ENCODE measurements at places on chromosomes 12 and 14.
A peak's percentile ranks its signal among the peaks of the same experiment; 100 is the strongest.

GRCh38 chr14:97411938-97412612 lies 614.9 kb downstream of the VRK1 start:
- DNase-seq, result peak; percentile 63

- no peak for DNase-seq
Observed at GRCh38 chr12:24649634-24650033, 299.3 kb downstream of the BCAT1 start.

DNA sequence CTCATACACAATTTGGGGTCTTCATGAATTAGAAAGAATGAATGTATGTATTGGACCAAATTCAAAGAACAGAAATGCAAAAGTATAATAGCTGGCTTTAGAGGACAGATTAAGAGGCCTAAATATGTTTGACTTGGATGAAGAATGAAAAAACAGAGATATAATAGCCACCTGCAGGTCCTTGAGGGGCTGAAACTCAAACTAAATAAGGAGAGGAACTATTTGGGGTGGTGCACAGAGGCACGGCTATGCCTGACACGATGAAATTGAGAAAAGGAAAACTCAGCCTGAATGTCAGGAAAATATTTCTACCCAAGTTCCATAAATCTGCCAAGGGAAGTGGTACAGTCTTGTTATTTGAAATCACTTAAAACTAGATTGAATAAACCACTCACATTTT lies 222.9 kb upstream of the DDHD1 start:
- no peak for DNase-seq

DNA sequence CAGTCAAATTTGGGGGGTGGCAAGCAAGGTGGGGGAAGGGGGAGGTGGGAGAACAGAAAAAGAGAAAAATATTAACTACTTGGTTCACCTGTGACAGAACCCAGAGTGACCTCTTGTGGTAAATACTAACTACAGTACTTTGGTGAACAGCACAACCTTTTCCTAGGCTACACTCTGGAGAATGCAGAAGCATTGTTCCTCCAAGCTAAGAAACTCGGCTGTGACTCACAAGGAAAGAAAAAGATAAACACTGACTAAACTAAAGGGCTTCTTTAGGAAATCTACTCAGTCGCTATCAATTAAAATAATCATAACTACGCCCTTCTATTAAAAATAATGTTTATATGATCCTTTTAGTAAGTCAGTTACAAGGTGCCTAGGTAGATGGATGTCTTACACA lies 5.4 kb downstream of the KCNH5 start:
- DNase-seq, result no peak

- DNase-seq, result no peak
Observed at GRCh38 chr12:47903151-47903611, 1.6 kb downstream of the VDR start.

DNA sequence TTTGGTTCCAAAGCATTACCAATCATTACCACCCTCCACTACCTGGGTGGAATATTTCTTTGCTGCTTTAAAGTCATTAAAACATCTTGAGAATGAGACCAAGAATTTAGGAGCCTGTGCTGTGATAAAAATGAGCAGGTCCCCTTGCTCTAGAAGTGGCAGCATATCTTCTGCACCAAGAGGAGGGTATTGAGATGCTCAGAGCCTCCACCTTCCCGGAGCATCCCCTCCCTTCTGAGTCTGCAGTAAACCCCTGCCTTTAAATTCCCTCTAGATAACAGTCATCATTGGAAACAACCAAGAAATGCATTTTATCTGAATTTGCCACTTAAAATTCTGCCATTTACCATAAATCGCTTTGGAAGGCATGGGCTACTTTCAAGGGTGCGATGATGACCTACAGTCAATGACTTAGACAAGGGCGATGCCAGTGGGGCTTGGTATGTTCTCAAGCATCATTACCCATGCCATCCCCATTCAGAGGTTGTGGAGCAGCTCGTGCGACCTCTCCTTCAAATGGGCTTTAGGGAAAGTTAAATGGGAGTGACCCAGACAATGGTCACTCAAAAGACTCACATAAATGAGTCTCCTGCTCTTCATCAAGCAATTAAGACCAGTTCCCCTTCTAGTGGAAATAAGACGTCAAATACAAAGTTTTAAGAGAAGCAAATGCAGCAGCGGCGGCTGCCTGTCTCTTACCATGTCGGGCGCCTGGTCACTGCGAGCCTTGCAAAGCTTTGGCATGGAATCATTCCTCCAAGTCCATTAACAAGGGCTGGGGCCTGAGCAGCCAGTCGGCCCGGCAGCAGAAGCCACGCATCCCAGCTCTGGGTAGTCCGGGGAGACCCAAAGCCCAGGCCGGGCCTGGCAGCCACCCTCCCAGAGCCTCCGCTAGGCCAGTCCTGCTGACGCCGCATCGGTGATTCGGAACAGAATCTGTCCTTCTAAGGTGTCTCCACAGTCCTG lies 334.5 kb downstream of the TMEM121 start:
- no peak for DNase-seq

GRCh38 chr12:41439801-41440200 lies 251.7 kb downstream of the PDZRN4 start:
- no peak for DNase-seq

DNA sequence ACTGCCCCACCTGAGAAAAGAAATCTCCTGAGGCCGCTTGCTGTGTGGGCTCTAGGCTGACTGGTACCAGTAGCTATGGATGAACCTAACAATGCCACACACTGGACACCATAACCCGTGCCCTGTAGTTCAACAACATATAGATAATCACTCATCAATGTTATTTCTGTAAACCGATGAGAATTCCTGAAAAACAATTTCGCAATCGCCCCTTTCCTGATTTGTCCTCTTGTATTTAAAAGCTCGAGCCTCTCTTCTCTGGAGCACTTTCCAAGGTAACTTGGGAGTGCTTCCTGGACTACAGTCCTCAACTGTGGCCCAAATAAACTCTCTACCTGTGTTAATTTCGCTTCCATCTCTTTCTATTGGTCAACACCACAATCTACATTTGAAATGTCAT lies 26.1 kb upstream of the PPP2R5C start:
- DNase-seq, result no peak

DNA sequence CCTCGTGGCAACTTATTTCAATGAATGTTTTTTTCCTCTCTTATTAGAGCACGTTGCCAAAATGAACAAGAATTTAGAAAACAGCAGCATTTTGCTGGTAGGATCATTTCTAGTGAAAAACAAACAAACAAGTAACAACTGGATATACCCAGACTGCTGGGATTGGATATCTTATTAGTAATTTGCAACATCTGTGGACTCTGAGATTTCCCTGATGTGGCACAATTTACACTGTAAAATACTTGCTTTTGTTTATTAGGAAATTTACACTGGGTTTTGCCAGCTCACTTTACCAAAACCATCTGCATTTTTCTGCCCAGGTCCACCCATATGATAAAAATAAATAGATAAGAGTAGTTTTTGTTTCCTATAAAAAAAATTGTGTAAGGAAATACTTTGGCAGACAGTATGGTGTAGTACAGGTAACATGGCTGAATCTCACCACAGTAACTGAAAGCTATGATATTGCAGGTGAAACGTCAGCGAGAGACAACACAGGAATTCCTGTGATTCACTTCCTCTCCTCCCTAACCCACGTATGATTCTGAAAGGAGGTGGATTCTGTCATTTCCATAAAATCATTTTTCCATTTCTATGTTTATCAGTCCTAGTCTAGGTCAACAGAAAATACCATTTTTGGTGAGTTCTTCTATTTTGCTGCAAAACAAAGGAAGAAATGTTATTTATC lies 176.2 kb upstream of the NOVA1 start:
- DNase-seq, result no peak

DNA sequence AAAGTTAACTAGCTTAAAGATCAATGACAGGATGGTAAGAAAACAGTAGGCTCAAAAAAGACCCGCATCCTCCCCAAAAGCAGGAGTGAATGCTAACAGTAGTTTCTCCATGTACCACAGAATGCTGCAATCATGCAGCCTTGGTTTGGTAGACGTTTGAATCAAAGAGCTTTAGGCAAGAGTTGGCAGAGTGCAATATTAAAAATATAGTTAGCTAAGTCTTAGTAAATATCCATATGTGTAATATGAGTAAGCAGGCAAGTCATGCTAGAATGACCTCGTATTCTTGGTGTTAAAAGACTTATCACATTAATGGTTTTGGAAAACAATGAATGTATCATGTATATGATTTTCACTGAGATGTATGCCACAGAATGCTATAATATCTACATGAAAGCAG lies 18.8 kb upstream of the KLRF1 start:
- no peak for DNase-seq
